Smooth muscle cell of the pulmonary artery (primary cell): ENCODE measurements at places on chromosomes 5 and 9. TPM values are rescaled to one million over a fixed set of nuclear protein-coding genes. Genes with fewer than 3 reads are reported as not detected.

ZFP37 gene
- 2.3 and 3.0 TPM in 2 replicates for total RNA-seq

CDX1 gene
- total RNA-seq: 0.17 and 0.91 TPM in 2 replicates

LHX3 gene
- total RNA-seq: not detected in 2 replicates

SHC3 gene
- total RNA-seq: 12.6 and 57.2 TPM in 2 replicates

TTC33 gene
- total RNA-seq: 9.3 and 13.5 TPM in 2 replicates

PCDHGA9 gene
- 5.2 and 5.5 TPM in 2 replicates for total RNA-seq

OR1Q1 gene
- 0.59 TPM in 1 of 2 replicates, not detected in the other for total RNA-seq

NEUROG1 gene
- total RNA-seq: not detected in 2 replicates

GCNT1 gene
- total RNA-seq: 32.3 and 73.3 TPM in 2 replicates

PDE8B gene
- total RNA-seq: 0.40 and 0.46 TPM in 2 replicates

NIPAL4 gene
- total RNA-seq: 0.07 TPM in 2 replicates

SCGB3A2 gene
- total RNA-seq: not detected in 2 replicates

STPG3 gene
- total RNA-seq: not detected in 2 replicates

SH2D3C gene
- total RNA-seq: 0.10 and 2.2 TPM in 2 replicates

RASA1 gene
- 58.6 and 59.4 TPM in 2 replicates for total RNA-seq

WHRN gene
- 1.6 and 3.0 TPM in 2 replicates for total RNA-seq

SOHLH1 gene
- total RNA-seq: not detected in 2 replicates

LIX1 gene
- not detected in 2 replicates for total RNA-seq

CARD9 gene
- total RNA-seq: 0.85 and 3.1 TPM in 2 replicates

ABLIM3 gene
- 37.7 and 38.4 TPM in 2 replicates for total RNA-seq

TTC23L gene
- not detected in 2 replicates for total RNA-seq

AK8 gene
- 0.39 and 0.53 TPM in 2 replicates for total RNA-seq

FOXD1 gene
- total RNA-seq: 6.8 and 12.7 TPM in 2 replicates

SPINK5 gene
- total RNA-seq: not detected in 2 replicates

SPAAR gene
- 0.13 and 0.26 TPM in 2 replicates for total RNA-seq

ARL10 gene
- 30.0 and 37.4 TPM in 2 replicates for total RNA-seq

CBY3 gene
- 0.20 TPM in 1 of 2 replicates, not detected in the other for total RNA-seq

NUTM2F gene
- not detected in 2 replicates for total RNA-seq

NOXA1 gene
- 0.36 and 0.46 TPM in 2 replicates for total RNA-seq

COL5A1 gene
- 659 and 898 TPM in 2 replicates for total RNA-seq

MTMR12 gene
- 18.0 and 25.3 TPM in 2 replicates for total RNA-seq
